ENCODE measurements at places on chromosomes 3 and 15.

GRCh38 chr15:27583651-27584050, 515.5 kb downstream of the OCA2 start:
- DNase-seq, result no peak

DNA sequence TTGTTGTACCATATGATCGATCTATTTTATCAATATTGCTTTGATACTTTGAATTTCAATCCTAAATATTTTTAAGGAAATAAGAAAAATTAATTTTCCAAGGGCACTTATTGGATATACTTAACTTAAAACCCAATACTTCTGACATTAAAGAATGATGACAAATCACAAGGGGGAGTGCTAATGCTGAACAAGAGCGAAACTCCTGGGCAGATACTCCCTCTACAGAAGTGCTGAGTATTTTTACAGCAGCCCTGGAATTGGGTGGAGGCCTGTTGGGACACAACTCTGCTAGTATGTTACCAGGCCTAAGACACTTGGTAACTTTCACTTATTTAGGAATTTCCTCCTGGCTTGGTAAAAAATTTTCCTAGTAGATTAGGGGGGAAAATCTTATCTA, 46.2 kb downstream of the DENND6A start:
- DNase-seq, result no peak

GRCh38 chr3:69735893-69736292, 3.4 kb upstream of the MITF start:
- DNase-seq, result no peak

GRCh38 chr3:185094697-185095096, 58.2 kb downstream of the C3orf70 start:
- no peak for DNase-seq

GRCh38 chr3:186825872-186826409, 16.6 kb upstream of the ADIPOQ start:
- no peak for DNase-seq

DNA sequence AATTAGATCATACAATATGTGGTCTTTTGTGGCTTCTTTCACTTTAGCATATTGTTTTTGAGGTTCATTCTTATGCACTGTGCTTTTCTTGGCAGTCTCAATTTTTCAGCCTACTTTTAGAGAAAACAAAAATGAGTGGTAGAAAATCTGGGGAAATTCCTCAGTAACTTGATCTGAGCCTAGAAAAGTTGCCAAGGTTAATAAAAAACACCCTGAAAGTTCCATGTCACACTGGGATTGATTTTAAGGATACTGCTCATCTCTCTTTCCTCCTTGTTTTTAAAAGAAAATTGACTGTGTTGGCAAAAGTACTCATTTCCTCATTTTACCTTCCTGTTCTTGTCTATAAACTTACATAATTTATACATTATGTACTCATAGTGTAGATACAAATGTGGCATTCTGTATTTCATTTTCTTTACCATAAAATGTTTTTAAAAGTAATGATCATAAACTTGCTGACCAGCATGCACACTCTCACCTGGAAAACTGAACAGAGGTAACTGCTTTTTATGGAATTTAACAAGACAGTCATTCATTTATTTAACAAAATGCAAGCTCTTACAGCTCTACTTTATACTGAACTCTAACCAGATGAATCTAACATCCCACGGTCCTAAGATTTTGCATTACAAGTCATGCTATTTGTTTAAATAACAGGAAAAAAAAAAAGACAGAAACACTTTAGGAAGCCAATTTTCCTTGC, 28.6 kb upstream of the SH3BP5 start:
- no peak for DNase-seq

DNA sequence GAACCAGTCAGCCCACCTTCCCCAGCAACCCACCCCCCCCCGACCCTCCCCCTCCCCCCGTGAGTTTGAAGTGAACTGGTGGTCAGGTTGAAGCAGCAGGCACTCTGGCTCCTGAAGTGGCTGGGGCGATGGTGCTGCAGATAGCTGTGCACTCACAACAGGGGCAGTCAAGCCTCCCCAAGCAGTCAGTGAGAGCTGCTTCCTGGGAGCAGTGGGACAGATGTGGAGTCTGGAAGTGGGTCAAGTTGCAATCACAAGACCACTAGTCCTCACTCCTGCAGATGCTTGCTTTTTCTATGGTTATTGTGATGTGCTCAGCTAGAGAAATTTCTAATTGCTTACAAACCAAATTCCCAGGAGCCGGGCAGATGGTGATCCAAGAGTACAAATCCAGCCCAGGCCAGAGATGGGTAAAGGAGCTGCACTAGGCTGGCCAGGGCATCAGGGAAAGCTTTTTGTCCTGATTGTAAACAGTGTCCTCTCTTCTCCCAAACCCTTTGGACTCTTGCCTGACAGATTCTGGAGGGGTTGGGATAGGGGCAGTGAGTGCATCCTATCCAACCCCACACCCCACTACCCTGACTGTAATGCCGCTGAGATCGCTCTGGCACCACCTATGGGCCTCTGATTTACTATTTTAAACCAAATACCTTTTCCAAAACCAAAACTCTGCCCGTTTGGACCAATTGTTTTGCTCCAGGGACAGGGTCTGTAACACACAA, 9.8 kb upstream of the CLPX start:
- DNase-seq, result no peak

DNA sequence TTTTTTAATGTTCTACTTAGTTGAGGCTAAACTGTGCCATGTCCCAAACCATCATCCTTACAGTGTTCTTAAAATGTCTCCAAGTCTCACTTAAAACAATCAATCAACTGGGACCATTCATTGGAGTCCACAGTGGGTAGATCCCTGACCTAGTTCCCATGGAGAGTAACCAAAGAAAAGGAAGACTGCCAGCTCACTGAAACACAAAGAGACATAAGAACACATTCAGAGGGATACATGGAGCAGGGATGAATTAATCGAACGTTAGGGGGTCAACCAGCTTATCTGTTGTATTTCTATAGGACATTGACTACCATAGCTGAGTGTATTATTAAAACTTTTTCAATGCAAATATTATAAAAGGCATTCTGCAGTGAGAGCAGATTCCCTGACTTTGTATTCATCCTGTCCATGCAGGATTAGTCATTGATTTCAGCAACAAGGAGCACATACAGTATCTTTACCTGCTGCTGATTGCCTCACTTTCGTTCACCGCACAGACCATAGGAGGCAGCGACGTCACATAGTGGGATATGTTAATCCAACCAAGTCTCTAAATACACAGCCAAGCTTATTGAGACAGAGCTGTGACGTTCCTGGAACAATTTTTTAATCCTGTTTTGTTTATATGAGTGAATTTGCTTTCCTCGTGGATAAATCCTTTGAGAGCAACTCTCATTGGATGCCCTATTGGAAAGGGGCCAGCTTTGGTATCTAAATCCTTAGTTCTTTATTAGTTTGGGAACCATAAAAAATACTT, 364.9 kb upstream of the RBMS3 start:
- no peak for DNase-seq

DNA sequence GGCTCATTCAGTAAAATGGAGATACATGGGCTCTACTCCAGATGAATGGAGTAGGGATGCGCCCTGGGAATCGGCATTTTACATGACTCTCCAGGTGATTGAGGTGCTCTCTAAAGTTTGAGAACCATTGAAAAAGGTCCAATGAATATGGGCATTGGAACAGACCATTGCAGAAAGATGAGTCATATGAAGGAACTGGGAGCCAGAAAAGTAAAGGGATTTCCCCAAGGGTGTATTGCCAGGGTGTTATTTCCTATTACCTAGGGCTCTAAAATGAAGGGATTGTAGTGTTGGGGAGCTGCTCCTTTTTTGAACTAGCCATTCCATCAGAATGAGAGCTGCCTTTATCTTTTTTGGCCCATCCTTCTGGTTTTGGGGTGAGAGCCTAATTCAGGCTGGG, 21.7 kb downstream of the CLDN11 start:
- DNase-seq, result no peak

GRCh38 chr3:182585532-182586150, 207.7 kb upstream of the ATP11B start:
- no peak for DNase-seq

DNA sequence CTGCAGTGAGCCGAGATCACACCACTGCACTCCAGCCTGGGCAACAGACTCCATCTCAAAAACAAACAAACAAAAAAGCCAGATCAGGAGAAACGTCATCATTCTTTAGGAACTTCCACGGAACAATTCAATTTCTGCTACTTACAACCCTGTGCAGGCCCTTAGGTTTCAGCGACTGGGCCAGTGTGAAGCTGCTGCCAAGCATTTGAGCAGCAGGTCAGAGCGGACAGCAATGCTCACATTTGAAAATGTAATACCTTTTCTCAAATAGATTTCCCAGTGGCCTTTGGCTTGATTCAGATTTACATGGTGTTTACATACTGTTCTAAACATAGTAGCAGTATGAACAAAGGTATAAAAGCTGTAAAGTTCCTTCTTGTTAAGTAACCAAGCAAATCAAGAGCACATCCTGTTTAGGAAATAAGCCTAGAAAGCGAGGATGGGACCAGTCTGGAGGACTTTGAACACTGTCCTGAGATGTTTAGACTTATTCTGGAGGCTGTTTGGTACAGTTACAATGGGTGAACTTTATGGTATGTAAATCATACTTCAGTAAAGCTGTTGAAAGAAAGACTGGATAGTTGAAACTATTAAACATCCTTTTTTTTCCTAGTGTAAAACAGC, 141.2 kb downstream of the HCN4 start:
- DNase-seq, result no peak

DNA sequence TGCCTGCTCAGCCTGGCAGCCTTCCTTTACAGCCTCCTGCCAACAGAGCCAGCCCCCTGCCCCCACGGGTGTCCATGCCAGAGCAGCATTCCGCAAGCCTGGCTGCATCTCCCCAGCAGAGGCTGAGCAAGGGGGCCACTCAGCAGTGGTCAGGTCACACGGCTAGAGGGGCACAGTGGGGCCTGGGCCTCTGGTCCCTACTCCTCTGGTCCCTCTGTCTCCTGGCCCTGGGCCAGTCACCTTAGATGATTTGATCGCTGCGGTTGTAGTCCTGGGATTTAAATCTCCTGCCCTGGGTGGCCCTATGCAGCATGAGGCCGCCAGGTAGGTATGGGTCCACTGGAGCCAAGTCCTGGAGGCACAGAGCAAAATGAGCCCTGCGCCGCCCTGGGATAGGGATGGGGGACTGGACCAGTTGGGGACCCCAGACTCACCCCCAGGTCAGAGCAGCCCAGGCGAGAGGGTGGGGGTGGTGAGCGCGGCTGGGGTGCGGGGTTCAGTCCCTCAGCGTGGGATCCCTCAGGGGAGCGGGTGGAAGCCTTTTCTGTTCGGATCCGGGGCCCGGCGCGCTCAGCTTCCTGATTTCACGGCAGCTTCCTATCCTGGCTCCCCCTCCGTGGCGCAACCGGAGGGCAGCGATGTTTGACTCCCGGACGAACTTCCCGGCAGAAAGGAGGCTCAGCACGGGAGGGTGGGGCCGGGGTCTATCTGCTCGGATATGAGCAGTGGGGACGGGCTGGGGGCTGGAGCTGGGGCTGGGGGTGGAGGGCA, at the start of gene ZBTB47:
ZBTB47 (plus strand) TSS at position 138 of the 771 bp plus-strand sequence. CDS start 4,659 bp downstream, outside the sequence.
- no peak for DNase-seq

GRCh38 chr3:1902416-1902815, 196.2 kb upstream of the CNTN4 start:
- no peak for DNase-seq

DNA sequence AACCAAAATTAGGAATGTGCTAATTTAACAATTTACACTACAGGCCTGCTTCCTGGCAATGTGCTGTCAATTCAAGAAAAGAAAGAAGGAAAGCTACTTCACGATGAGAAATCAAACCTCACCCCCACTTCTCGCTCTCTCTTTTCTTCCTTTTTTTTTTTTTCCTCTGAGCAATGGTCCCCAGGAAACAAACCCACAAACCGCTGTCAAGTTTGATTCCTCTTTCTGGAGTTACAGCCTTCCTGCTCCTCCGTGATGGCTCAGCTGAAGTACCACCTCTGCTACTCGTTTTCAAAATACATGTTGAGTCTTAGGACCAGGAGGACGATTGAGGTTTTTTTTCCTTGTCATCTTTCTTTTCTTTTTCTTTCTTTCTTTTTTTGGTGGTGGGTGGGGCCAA, 3.4 kb upstream of the TRIM71 start:
- DNase-seq, result no peak

GRCh38 chr3:100880072-100880471, 113.1 kb downstream of the ABI3BP start:
- no peak for DNase-seq

GRCh38 chr3:56680054-56680580, 2.9 kb downstream of the TASOR start:
- DNase-seq, result no peak

DNA sequence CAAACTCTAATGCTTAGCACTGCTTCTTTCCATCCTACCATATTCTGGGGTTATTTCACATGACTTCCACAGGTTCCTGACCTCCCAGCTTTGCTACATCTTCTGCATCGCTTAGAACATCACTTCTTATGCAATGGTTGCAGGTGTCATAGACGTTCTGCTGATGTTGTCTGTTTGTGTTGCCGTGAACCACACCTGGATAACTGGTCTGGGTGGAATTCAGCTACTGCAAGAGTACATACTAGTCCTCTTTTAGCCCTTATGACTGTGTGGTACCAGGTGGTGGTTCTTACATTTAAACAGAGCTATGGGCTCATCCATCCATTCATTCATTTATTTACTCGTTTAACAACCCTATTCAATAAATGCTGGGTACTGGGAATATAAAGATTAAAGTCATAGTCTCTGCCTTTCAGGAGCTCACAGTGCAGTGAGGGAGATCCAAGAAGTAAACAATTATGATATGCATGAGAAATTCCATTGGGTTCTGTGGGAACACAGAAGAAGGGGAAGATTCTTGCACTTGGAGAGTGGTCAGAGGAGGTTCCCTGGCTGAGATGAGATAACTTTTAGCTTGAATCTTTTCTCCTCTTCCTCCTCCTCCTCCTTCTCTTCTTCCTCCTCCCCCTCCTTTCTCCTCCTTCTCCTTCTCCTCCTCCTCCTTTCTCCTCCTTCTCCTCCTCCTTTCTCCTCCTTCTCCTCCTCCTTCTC, 30.8 kb downstream of the TMEM45A start:
- DNase-seq, result no peak

DNA sequence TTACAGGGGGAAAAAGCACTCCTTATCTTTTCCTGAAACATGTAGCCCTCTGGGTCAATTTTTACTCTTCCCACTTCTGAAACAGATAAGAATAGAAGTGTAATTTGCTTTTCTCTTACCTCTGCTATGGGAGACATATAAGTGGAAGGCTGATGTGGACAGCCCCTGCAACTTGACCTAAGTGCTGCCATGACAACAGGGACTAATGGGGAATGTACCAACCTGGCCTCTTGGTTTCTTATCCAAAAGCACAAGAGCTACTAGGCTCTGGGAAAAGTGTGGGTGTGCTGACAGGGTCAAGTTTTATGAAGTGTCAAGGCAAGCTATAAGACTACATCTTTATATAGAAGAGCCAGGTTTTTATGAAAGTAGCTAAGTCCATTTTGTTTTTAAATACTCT, 1246.5 kb downstream of the OTOL1 start:
- no peak for DNase-seq

- DNase-seq, result no peak
These were observed 58.2 kb downstream of the ZNF148 start for GRCh38 chr3:125316949-125317348.

DNA sequence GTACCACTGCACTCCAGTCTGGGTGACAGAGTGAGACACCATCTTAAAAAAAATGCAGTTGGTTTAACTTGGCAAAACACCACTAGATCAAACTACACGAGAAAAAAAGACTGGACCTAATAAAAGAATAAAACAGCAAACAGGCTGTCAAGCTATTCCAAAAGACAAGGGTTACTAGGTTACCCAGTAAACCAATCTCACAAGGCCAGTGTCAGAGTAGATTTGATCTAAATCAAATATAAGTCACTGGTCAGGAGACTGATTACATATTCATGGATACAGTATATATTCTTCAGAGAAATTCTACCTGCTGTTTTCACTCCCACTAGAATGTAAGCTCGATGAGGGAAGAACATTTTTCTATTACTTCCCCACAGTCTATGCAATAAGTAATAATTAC, 2.5 kb upstream of the GANC start:
- DNase-seq, result no peak

Measured in stimulated activated CD4-positive, alpha-beta T cell treated with anti-CD3 and anti-CD28 coated beads, Interleukin-15, amount 100 ng/mL, for 48 hours (primary cell).